ENCODE measurements at places on chromosomes 6 and 20.

DNA sequence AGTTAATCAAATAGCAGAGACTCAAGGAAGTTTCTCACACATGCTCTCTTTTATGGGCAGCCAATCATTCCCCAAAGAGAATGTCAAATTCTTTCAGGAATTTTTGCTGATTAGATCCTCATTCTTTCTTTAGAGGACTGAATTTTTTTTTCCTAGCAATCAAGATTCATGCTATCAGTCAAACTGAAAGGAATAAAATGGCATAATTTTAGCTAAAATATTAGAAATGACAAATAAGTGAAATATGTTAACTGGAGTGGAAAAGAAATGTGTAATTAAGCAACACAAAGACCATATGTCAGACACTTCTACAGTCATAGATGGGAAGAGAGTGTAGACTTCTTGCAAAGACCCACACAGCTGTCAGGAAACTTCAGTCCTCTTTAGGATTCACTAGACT is 242.3 kb upstream of the RNF217 start:
- DNase-seq = no peak

DNA sequence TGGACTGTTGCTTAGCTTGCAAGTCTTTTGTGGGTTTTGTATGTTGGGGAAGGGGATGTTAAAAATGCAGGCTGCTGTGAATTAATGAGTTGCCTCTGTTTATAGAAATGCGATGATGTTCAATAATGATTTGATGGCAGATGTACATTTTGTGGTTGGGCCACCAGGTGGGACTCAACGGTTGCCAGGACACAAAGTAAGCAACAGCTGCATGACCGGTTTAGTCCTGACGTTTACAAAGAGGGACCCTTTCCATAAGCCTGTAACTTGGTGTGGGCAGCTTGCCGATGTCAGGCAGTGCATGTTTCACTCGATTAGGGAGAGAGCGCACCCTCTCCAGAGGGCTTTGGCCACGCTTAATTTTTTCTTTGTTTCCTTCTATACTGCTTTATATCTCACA is 1.3 kb downstream of the BTBD3 start:
- DNase-seq = no peak

DNA sequence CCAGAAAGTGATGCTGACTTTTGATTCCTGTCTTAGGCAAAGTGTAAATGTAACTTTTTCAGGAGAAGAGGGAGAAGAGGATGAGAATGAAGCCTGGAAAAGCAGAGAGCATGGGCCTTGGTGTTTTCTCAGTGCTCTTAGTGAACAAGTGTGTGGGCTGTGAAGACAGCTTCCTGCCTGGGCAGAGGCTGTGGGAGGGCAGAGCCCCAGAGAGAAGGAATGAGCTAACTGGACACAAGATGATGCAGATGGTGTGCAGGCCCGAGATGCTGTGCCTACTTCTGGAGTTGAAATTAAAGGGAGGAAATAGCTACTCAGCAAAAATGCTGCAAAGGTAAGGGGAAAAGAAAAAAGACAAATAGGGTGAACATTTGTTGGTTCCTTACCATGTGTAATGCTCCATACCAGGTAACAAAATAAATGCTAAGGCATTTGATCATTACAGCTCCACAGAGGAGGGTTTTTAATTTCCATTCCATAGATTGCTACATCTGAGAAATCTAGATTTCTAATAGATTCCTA is 87.0 kb upstream of the CEP162 start:
- no peak for DNase-seq

- no peak for DNase-seq
Observed at GRCh38 chr6:16766836-16767745, 5.8 kb upstream of the ATXN1 start.

GRCh38 chr20:8633366-8633765 is 435.5 kb upstream of the PLCB4 start:
- no peak for DNase-seq

All from stimulated activated CD4-positive, alpha-beta T cell treated with anti-CD3 and anti-CD28 coated beads, Interleukin-1b, Interleukin-23, amount 100 ng/mL, for 1 hour (primary cell).